WTC11 (cell line): ENCODE measurements at places on chromosomes 4 and X. TPM values are rescaled to one million over a fixed set of nuclear protein-coding genes. Genes with fewer than 3 reads are reported as not detected.
A peak's percentile ranks its signal among the peaks of the same experiment; 100 is the strongest.

- DNase-seq, result peak; percentile 20
- H3K36me3 ChIP-seq, result peaks cover 14% of the 10 kb centered on the region; the same call in 1 of the 2 replicates
- H3K27me3 ChIP-seq, result no peaks in the 10 kb centered on the region
- peak overlapping the region; percentile 43 for H3K27ac ChIP-seq
- H3K4me1 ChIP-seq, result peaks cover 32% of the 10 kb centered on the region
Measured at GRCh38 chr4:88737307-88737941, 39.8 kb upstream of the NAP1L5 start.

GRCh38 chr4:112199041-112199440 lies 32.5 kb upstream of the AP1AR start:
- H3K36me3 ChIP-seq, result no peaks in the 10 kb centered on the region
- H3K4me1 ChIP-seq, result peaks cover 9% of the 10 kb centered on the region
- no peak overlapping the region for H3K4me3 ChIP-seq
- no peaks in the 10 kb centered on the region for H3K27me3 ChIP-seq
- DNase-seq, result no peak

The NIPAL1 gene
- total RNA-seq, result 7.1 to 8.4 TPM (median 7.2 TPM) in 3 replicates

DNA sequence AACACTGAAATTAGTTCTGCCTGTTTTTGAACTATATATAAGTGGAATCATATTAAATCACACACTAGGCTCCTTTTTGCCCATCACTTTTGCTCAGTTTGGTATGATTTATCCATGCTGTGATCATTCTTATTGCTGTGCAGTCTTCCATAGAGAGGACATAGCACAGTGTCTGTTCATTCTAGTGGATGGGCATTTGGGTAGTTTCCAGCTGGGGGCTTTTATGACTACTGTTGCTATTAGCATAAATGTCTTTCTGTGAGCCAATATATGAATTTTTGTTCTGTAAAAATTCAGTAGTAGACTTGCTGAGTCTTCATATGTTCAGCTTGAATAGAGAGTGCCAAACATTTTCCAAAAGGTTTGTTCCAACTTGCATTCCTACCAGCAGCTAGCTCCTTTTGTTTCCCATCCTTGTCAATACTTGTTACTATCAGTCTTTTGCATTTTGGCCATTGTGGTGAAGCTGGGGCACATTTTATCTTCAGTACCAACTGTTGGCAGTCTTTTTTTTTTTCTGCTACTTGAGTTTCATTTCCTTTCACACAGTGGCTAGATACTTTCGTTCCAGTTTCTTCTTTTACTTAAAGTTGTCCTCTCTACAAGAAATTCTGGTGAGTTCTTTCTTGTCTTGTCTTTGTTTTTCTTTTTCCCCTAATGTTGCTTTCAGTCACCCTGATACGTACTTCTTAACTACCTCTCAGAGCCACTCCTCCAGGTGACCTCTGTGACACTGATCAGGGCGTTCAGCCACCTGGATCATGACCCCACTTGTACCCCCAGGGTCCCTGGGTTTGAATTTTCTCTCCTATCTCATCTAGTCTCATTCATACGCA lies 87.0 kb downstream of the ANXA3 start:
- no peaks in the 10 kb centered on the region for H3K36me3 ChIP-seq
- H3K27me3 ChIP-seq, result no peaks in the 10 kb centered on the region
- no peak overlapping the region for H3K4me3 ChIP-seq
- DNase-seq, result no peak
- H3K27ac ChIP-seq, result no peak overlapping the region

The SPIN3 gene
- total RNA-seq, result 14.4 to 16.3 TPM (median 15.1 TPM) in 3 replicates

DNA sequence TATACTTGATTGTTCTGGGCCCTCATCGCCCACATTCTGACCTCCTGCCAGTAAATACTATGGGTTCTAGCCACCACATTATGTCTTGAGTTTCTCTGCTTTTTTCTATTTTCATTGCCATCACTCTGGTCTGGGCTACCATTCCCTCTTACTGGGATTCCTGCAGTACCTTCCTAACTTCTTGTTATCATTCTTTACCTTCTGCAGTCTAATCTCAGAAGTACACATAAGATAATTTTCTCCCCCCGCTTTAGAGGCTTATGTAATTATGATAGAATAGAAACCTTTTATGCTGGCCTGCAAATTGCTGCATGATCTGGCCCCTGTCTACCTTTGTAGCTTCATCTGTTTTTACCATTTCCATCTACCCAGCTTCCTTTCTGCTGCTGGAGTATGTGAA lies 19.2 kb downstream of the STIM2 start:
- no peak overlapping the region for H3K4me3 ChIP-seq
- no peaks in the 10 kb centered on the region for H3K36me3 ChIP-seq
- H3K4me1 ChIP-seq, result peaks cover 9% of the 10 kb centered on the region

The SLC10A7 gene
- total RNA-seq, result 3.3 to 5.0 TPM (median 4.1 TPM) in 3 replicates

The SLC34A2 gene
- total RNA-seq, result 1.7 to 1.9 TPM (median 1.8 TPM) in 3 replicates

DNA sequence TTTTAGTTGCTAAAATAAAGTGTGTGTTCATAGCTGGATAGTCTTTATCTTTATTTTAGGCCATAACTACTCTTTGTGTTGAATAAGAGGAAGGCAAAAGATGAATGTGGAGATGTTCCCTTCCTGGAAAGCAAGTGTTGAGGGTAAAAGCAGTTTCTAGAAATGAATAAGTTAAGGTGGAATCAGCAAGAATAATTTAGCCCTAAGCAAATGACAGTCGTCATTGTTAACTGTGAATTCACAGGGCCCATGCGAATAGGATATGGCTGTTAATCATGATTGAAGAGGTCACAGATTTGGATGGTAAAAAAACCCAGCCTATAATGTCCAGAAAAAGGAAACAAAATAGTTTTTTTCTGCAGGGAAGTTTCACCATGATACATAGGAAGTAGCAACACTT lies 167.8 kb upstream of the PPP3CA start:
- H3K27me3 ChIP-seq, result no peaks in the 10 kb centered on the region
- DNase-seq, result no peak
- no peak overlapping the region for H3K27ac ChIP-seq
- no peaks in the 10 kb centered on the region for H3K36me3 ChIP-seq

- no peaks in the 10 kb centered on the region for H3K36me3 ChIP-seq
- peak overlapping the region; percentile 29 for H3K27ac ChIP-seq
- H3K27me3 ChIP-seq, result no peaks in the 10 kb centered on the region
- DNase-seq, result no peak
- H3K4me3 ChIP-seq, result no peak overlapping the region
Measured at GRCh38 chr4:91064157-91064853, 937.1 kb downstream of the CCSER1 start.

DNA sequence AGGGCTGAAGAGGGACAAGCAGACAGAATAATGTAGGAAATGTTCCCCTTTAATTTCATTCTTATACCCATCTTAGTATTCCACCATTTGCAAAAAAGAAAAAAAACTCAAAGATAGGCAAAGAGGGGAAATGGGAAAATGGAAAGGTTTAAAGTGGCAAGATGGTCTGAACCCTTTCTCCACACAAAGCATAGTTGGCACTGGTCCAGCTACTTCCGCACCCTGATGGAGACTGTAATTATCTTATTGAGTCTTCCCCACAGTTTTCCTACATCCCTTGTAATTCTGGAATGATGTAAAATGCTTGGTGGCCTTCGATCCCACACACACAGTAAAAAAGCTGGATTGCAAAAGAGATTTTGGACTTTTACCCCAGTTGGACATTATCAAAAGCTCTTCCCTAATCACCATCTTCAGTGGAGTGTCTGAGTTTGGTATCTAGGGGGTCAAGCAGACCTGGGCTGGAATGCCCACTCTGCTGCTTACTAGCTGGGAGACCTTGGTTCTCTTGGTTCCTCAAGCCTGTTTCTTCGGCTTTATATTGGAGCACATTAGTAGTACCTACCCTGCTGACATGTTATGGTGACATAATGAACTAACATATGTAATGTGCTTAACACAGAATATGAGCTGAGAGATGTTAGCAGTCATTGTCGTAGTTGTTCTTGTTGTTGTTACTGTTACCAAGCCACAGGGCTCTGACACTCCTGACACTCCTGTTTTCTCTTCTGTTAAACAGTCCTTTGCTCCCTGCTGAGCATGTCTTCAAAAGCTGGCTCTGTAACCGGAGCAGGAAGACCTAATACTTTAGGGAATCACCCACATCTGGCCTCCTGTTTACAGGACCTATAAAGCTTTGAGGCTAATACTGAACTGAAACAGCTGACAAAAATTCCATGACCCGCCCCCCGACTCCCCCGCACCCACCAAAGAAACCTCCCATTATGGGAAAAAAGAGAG lies 4.7 kb downstream of the SRPX2 start:
- no peak for DNase-seq
- H3K27me3 ChIP-seq, result peaks cover 3% of the 10 kb centered on the region
- H3K4me3 ChIP-seq, result 0 out of 2 replicates have a peak overlapping the region, but pooled peaks have one; percentile 6
- H3K4me1 ChIP-seq, result peaks cover 38% of the 10 kb centered on the region
- no peaks in the 10 kb centered on the region for H3K36me3 ChIP-seq

The ALPK1 gene
- total RNA-seq, result 0.37 to 0.57 TPM (median 0.50 TPM) in 3 replicates

The SUPT20HL2 gene
- not detected in 3 replicates for total RNA-seq

GRCh38 chr4:186148336-186148975 lies 42.9 kb upstream of the CYP4V2 start:
- DNase-seq, result no peak
- H3K36me3 ChIP-seq, result peaks cover 7% of the 10 kb centered on the region; the same call in 1 of the 2 replicates
- H3K4me3 ChIP-seq, result no peak overlapping the region
- peaks cover 33% of the 10 kb centered on the region for H3K27me3 ChIP-seq
- H3K27ac ChIP-seq, result no peak overlapping the region

The SMIM10L2A gene
- total RNA-seq, result 4.5 to 4.8 TPM (median 4.7 TPM) in 3 replicates
